ENCODE measurements at places on chromosomes 2 and 18. TPM values are rescaled to one million over a fixed set of nuclear protein-coding genes. Genes with fewer than 3 reads are reported as not detected.

- no peak overlapping the region for H3K27ac ChIP-seq
- no peaks in the 10 kb centered on the region for H3K36me3 ChIP-seq
- peaks cover 23% of the 10 kb centered on the region for H3K4me1 ChIP-seq
- no peak overlapping the region for H3K4me3 ChIP-seq
Observed at GRCh38 chr18:44715245-44715644, 34.6 kb downstream of the SETBP1 start.

- DNase-seq = no peak
- no peak overlapping the region for H3K27ac ChIP-seq
- H3K4me3 ChIP-seq = no peak overlapping the region
- H3K27me3 ChIP-seq = peaks cover 2% of the 10 kb centered on the region
- H3K4me1 ChIP-seq = peaks cover 7% of the 10 kb centered on the region
- H3K36me3 ChIP-seq = no peaks in the 10 kb centered on the region
Observed at GRCh38 chr18:36770315-36770946, 58.4 kb downstream of the TPGS2 start.

- H3K27ac ChIP-seq = no peak overlapping the region
- H3K4me1 ChIP-seq = no peaks in the 10 kb centered on the region
- H3K4me3 ChIP-seq = no peak overlapping the region
- H3K27me3 ChIP-seq = peaks cover 6% of the 10 kb centered on the region
- no peak for DNase-seq
- no peaks in the 10 kb centered on the region for H3K36me3 ChIP-seq
Observed at GRCh38 chr2:13114391-13114790, 397.7 kb downstream of the TRIB2 start.

CYBRD1 gene
- total RNA-seq = 0.99 TPM

GPR45 gene
- not detected for total RNA-seq

DNA sequence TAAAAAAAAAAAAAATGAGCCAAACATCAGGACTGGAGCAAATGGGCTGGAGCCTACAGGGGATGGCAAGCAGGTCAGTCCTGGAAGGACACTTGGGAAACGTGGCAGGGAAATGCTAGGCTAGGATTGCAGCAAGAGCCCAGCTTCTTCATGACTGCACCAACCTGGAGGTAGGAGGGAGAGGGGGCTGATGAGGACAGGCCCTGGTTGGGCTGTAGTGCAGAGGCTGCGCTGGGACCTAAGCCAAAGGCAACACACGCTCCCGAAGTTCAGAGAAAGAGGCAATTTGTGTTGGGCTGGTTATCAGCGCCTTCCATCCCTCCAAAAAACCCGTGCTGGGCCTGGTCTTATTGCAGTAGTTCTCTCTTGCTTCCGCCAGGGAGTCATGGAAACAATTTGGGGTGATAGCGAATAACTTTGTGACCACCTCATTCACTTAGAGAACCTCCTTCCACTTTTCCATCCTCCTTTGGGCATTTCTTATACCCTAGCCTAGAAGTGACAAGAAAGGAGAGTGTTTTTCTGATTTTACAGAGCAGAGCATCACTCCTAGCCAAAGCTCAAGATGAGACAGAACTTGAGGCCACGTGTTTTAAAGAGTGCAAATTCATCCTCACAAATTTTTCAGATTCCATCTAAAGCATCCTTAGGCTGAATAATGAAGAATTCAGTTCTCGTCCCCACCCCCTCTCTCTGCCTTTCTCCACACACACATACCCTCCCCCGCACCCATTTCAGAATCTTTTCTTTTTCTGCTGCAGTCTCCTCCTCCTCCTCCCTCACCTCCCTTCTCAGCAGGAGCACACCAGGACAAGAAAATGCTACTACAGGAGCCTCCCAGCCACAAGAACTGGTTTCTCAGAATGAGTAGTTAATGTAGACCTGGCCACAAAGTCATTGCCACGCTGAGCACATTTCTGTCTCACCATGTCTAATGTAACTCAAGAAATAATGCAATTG lies 82.5 kb upstream of the STPG4 start:
- H3K4me3 ChIP-seq = no peak overlapping the region
- H3K36me3 ChIP-seq = no peaks in the 10 kb centered on the region
- H3K27ac ChIP-seq = no peak overlapping the region
- H3K4me1 ChIP-seq = peaks cover 3% of the 10 kb centered on the region

AQP4 gene
- not detected for total RNA-seq

GRCh38 chr2:9979977-9980376 lies 28.5 kb downstream of the GRHL1 start:
- no peak overlapping the region for H3K27ac ChIP-seq
- H3K4me3 ChIP-seq = no peak overlapping the region
- DNase-seq = peak; percentile 54
- H3K27me3 ChIP-seq = peaks cover 5% of the 10 kb centered on the region
- H3K36me3 ChIP-seq = no peaks in the 10 kb centered on the region

DNA sequence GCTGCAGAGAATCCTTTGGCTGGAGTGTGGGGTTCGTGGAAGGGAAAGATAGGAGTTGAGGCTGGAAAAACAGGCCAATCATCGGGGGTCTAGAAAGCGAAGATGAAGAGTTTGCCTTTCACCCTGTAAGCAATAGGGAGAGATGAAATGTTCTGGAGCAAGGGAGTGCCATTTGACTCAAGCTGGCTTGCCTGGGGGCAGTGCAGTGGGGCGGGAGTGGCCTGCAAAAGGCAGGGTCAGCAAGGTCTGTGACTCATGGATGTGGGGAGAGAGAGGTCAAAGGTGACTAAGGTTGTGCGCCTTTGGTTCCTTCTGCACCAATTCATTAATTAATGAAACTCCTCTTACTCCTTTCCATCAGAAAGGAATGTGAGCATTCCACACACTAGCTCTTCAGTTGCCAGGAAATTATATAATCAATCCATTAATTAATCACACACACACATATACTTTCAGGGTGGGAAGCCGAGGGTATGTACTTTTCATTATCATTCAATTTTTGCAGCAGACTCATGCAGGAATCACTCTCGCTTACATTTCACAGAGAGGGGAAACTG lies 227.6 kb downstream of the MYCN start:
- H3K27me3 ChIP-seq = no peaks in the 10 kb centered on the region
- H3K4me3 ChIP-seq = no peak overlapping the region
- H3K36me3 ChIP-seq = no peaks in the 10 kb centered on the region

- H3K27me3 ChIP-seq = peaks cover 6% of the 10 kb centered on the region
- H3K4me1 ChIP-seq = peaks cover 73% of the 10 kb centered on the region
- H3K36me3 ChIP-seq = peaks cover 2% of the 10 kb centered on the region
- H3K4me3 ChIP-seq = peak within 1 kb of the TSS; percentile 41
- DNase-seq = no peak
Observed at GRCh38 chr2:102422910-102423309, at the start of gene IL18RAP. Gene IL18RAP (plus strand): TSS chr2:102423160. CDS start chr2:102423278, 118 bp downstream.

SDC1 gene
- 0.12 TPM for total RNA-seq

DNA sequence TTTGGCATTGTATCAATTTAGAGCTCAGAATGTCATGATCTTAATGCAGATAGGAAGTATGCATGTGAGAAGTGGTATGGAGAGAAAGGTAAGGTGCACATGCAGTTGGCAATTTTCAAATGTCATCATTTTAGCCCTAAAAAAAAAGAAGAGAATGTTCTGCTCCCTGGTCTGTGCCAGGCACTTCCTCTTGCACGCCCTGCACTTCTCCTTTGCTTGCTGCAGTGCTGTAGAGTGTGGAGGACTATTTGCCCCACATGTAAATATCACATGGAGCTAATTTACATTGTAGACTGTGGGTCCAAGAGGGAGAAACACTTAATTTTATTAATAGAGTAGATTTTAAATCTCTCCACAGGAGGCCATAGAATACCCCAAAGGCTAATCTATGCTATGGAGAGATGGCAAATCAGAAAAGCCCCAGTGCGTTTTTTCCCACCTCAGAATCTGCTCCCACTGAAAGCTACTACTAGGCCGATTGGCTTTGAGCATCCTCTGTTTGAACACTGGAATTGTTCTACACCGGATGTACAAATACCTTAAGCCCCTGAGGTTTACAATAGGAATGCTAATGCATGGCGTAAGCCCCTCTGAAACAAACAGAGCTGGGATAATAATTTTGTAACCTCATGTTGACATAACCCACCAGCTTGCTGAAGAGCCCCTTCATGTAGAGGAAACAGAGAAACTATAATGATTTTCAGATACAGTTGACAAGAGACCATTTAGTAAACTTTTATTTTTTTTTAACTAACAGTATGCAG lies 137.2 kb upstream of the KLHL14 start:
- no peak overlapping the region for H3K4me3 ChIP-seq
- no peaks in the 10 kb centered on the region for H3K36me3 ChIP-seq
- no peak for DNase-seq
- H3K27me3 ChIP-seq = no peaks in the 10 kb centered on the region
- no peaks in the 10 kb centered on the region for H3K4me1 ChIP-seq

DNA sequence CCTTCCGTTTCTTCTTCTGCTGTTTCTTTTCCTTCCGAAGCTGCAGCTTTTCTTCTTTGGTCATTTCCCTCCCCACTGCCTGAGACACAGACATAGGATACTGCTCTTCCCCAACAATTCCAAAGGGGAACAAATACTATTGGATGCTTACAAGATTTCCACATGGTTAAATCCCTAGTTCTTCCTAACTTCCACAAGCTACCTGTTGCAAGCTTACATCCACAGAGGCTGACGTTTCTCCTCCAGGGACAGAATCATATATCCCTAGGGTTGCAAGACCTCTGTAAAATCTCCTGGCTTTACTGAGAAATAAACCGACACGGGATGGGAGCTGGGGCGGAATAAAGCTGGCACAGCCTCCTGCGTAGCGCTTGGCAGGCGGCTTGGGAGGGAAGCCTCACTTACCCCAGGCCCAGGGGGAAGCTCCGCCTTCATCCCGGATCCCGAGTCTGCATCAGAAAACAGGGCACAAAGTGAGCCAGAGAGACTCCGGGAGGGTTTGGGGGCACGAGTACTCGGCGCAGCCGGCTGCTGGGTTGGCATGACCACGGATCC lies 590 bp downstream of the EIF2B4 start:
- no peak for DNase-seq
- no peaks in the 10 kb centered on the region for H3K27me3 ChIP-seq
- H3K27ac ChIP-seq = peak overlapping the region; percentile 86
- peaks cover 29% of the 10 kb centered on the region for H3K4me1 ChIP-seq

DNA sequence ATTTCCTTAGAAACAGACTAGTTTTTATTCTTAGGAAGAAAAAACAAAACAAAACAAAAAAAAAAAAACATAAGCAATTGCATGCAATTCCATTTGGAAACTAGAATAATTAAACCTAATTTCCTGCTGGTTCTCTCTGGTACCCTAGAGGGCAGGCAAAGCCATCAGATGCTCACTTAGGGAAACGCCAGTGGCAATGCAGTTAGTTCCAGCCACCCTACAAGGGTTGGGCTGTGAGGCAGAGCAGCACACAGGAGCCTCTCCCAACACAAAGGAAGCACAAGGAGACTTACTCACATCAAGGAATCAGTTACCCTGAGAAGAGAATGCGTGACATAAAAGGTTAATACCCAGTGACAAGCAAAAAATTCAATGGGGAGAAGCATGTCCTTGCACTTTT lies 28.8 kb downstream of the CCDC93 start:
- peaks cover 30% of the 10 kb centered on the region for H3K36me3 ChIP-seq
- H3K4me1 ChIP-seq = peaks cover 8% of the 10 kb centered on the region
- H3K27me3 ChIP-seq = no peaks in the 10 kb centered on the region
- no peak overlapping the region for H3K4me3 ChIP-seq
- H3K27ac ChIP-seq = no peak overlapping the region
- DNase-seq = no peak

GRCh38 chr2:113376913-113377445 lies 60.5 kb upstream of the ZNG1B start:
- peaks cover 17% of the 10 kb centered on the region for H3K4me1 ChIP-seq
- H3K27ac ChIP-seq = peak overlapping the region; percentile 35
- H3K4me3 ChIP-seq = no peak overlapping the region
- H3K36me3 ChIP-seq = no peaks in the 10 kb centered on the region
- DNase-seq = no peak
- H3K27me3 ChIP-seq = peaks cover 11% of the 10 kb centered on the region

RAB27B gene
- total RNA-seq = 0.31 TPM

GRCh38 chr18:47265197-47265596 lies 13.7 kb upstream of the SKOR2 start:
- no peaks in the 10 kb centered on the region for H3K36me3 ChIP-seq
- no peaks in the 10 kb centered on the region for H3K4me1 ChIP-seq
- no peak for DNase-seq

- H3K4me1 ChIP-seq = no peaks in the 10 kb centered on the region
- H3K27ac ChIP-seq = no peak overlapping the region
- H3K4me3 ChIP-seq = no peak overlapping the region
Observed at GRCh38 chr2:95728878-95729596, 137.2 kb downstream of the TRIM43 start.

- no peaks in the 10 kb centered on the region for H3K27me3 ChIP-seq
- no peak overlapping the region for H3K4me3 ChIP-seq
- no peak for DNase-seq
- H3K4me1 ChIP-seq = no peaks in the 10 kb centered on the region
Observed at GRCh38 chr2:188835006-188835405, 139.2 kb upstream of the COL3A1 start.

BOLL gene
- not detected for total RNA-seq

- no peak overlapping the region for H3K27ac ChIP-seq
- no peaks in the 10 kb centered on the region for H3K36me3 ChIP-seq
- H3K4me1 ChIP-seq = no peaks in the 10 kb centered on the region
- no peaks in the 10 kb centered on the region for H3K27me3 ChIP-seq
- no peak for DNase-seq
Observed at GRCh38 chr2:18311420-18312195, 248.8 kb downstream of the RDH14 start.

GRCh38 chr2:46333912-46334311 lies 36.7 kb downstream of the EPAS1 start:
- H3K27me3 ChIP-seq = no peaks in the 10 kb centered on the region
- no peak overlapping the region for H3K4me3 ChIP-seq
- no peaks in the 10 kb centered on the region for H3K36me3 ChIP-seq
- H3K4me1 ChIP-seq = peaks cover 10% of the 10 kb centered on the region
- no peak for DNase-seq
- H3K27ac ChIP-seq = no peak overlapping the region

- no peak overlapping the region for H3K4me3 ChIP-seq
- no peaks in the 10 kb centered on the region for H3K36me3 ChIP-seq
- DNase-seq = no peak
Observed at GRCh38 chr18:64183665-64184064, 34.8 kb upstream of the LINC00305 start.

GRCh38 chr2:148577845-148578492 lies 66.6 kb upstream of the EPC2 start:
- H3K36me3 ChIP-seq = no peaks in the 10 kb centered on the region
- no peak for DNase-seq
- H3K27me3 ChIP-seq = peaks cover 2% of the 10 kb centered on the region
- no peaks in the 10 kb centered on the region for H3K4me1 ChIP-seq

DNA sequence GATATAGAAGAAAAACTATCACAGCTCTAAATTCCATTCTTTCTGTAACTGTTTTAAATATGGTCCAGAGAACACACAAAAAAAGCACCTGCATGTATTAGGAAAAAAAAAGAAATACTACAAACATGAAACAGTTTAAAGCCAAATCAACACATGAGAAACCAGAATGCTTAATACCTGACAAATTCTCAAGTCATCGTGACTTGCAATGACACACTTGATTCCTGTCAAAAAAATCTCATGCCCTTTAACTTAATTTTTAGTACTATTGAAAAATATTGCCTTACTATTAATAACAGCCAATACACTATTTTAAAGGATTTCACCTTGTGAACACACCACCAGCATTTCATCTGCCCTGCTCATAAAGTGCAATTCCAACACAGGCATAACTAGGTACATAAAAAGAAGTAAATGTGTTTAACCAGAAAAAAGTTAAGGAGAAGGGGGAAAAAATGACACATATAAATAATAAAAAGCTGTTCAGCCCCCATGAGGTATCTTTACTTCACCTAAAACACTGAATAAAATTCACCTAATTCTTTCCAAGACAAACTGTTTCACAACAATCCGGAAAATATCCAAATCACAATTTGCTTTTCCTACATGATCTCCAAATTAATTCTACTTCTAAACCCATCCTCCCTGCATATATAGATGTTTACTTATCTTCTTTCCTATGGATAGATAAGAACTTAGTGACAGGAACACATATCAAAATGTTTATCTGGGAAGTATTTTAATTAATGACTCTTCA lies 10.8 kb downstream of the ROCK2 start:
- H3K4me3 ChIP-seq = no peak overlapping the region
- peaks cover 2% of the 10 kb centered on the region for H3K36me3 ChIP-seq
- peaks cover 12% of the 10 kb centered on the region for H3K4me1 ChIP-seq
- no peak overlapping the region for H3K27ac ChIP-seq

All from activated CD4-positive, alpha-beta memory T cell treated with anti-CD3 and anti-CD28 coated beads for 36 hours (primary cell).